ENCODE measurements at places on chromosomes 6 and 20. TPM values are rescaled to one million over a fixed set of nuclear protein-coding genes. Genes with fewer than 3 reads are reported as not detected.

AGER gene
- total RNA-seq: 11.8 TPM

DEFB127 gene
- not detected for total RNA-seq

PGC gene
- 6.7 TPM for total RNA-seq

TMEM200A gene
- total RNA-seq: 1.9 TPM

BPIFB4 gene
- total RNA-seq: not detected

CST3 gene
- total RNA-seq: 2,306 TPM

ULBP3 gene
- total RNA-seq: 2.5 TPM

SASH1 gene
- 24.3 TPM for total RNA-seq

VSX1 gene
- not detected for total RNA-seq

MICB gene
- 2.7 TPM for total RNA-seq

SIRPD gene
- 0.40 TPM for total RNA-seq

GRCh38 chr6:44051515-44051914 is 75.7 kb downstream of the MRPL14 start:
- DNase-seq: no peak

GRCh38 chr6:38495518-38495917 is 144.2 kb downstream of the BTBD9 start:
- no peak for DNase-seq

GRCh38 chr6:151723152-151723551 is 84.3 kb upstream of the ESR1 start:
- no peak for DNase-seq

DNA sequence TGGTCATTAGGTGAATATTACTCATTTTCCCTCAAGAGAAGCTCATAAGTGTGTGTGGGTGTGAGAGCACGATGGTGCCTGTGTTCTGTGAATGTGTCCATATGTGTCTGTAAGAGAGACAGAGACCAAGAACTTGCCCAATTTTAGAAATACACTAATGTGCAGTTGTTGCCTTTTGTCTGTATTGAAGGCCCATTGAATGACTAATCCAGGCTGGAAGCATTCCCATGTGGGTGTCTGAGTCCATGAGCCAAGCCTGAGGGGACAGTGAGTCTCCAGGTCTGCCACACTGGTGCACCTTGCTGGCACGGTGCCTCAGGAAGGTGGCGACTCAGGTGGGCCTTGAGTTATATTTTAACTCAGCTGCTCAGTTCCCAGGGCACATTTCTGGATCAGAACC is 25.5 kb upstream of the ASXL1 start:
- DNase-seq: peak; percentile 82

DNA sequence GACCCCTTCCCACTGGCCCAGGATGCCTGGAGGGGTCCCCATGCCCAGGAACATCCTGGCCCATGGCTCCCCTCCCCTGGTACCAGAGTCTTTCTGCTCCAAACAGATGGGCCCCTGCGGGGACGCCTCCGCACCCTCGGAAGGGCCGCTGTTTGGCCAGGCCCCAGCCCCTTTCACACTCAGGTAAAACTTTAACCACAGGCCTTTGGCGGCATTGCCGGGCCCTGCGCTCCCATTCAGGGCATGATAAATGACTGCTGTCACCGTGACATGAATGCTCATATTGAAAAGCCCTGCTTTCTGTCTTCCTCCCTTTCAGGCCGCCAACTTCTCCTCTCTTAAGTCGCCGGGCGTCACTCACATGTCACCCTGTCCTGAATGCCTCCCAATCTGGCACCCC is 141.5 kb upstream of the TOP1 start:
- DNase-seq: no peak

GRCh38 chr20:37781626-37782025 is 87.8 kb downstream of the CTNNBL1 start:
- DNase-seq: no peak

DNA sequence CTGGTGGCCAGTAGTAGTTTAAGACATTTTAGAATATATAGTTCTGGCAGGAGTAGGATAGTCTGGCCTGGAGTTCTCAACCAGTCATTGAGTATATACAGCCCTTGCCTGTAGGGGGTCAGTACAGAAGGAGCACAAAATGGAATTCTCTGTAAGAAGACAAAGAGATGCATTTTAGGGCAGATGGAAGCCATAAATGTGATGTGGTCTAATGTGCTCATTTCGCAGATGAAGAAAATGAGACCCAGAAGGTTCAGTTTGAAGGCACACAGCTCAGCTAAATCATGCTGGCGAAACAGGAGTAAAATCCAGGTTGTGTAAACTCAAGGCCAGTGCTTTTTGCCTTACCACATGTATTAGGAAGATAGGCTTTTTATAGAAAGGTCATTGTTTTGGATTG is 29.6 kb downstream of the QKI start:
- no peak for DNase-seq

DNA sequence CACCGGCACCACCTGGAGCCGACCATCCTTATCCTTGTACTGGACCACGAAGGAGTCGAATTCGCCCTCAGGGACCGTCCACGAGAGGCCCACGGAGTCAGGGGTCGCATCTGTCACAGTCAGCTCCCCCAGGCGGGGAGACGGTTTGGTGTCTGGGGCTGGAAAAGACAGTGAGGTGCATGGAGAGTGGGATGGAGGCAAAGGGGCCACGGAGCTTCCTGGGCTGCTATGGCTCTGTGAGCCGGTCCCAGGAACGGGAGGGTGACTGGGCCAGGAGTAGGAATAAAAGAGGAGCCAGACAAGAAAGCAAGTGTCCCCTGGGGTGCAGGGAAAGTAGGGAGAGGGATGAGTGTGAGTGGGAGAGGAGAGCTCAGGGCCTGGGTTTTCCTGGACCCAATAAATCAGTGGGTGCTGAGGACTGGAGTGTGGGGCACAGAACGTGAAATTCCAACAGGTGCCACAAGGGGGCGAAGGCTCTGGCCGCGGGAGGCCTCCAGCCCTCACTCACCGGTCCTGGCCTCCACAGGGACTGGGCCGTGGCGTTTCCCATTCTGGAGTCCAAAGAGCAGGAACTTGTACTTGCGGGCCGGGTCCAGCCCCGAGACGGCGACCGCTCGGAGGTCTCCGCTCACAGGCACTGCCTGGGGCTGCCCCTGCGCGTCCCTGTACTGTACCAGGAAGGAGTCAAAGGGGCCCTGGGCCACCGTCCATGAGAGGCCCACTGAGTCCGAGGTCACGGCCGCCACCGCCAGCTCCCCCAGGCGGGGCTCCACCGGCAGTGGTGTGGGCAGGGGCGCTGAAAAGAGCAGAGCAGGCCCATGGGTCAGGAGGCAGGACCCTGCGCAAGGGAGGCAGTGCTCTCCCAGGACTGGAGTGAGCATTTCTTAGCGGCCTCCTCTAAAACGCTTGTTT is 9.9 kb downstream of the CYP21A2 start:
- peak; percentile 68 for DNase-seq

- DNase-seq: no peak
These were observed 1.7 kb upstream of the C20orf203 start for GRCh38 chr20:32675223-32675975.

GRCh38 chr6:150118627-150119026 is 24.2 kb upstream of the PPP1R14C start:
- no peak for DNase-seq

DNA sequence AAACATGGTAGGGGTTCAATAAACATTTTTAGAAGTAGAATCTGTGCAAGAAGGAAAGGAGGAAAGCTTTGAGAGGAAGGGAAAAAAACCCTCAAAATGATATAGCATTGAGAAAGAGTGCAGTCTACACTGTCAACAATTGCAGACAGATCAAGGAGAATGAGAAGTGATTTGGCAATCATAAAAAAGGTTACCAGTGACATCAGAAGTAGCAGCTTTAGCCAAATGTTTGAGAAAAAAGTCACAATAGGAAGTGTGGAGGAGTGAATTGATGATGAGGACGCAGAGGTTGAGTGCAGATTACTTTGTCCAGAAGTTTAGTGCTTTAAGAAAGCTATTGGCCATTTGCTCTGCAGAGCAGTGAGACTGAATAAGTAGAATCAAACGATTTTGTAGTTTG is 155.0 kb downstream of the GJA1 start:
- DNase-seq: no peak

GRCh38 chr6:167984876-167985604 is 12.4 kb upstream of the KIF25 start:
- no peak for DNase-seq

Data from mucosa of gallbladder (tissue), 1 donor.